ENCODE measurements at places on chromosomes 7 and 10.
A peak's percentile ranks its signal among the peaks of the same experiment; 100 is the strongest.

GRCh38 chr7:111919631-111920179 lies 286.5 kb downstream of the DOCK4 start:
- DNase-seq: no peak

- peak; percentile 21 for DNase-seq
Measured at GRCh38 chr7:128141683-128142195, 99.3 kb upstream of the LEP start.

GRCh38 chr7:73988197-73988596 lies 39.8 kb upstream of the ELN start:
- no peak for DNase-seq

DNA sequence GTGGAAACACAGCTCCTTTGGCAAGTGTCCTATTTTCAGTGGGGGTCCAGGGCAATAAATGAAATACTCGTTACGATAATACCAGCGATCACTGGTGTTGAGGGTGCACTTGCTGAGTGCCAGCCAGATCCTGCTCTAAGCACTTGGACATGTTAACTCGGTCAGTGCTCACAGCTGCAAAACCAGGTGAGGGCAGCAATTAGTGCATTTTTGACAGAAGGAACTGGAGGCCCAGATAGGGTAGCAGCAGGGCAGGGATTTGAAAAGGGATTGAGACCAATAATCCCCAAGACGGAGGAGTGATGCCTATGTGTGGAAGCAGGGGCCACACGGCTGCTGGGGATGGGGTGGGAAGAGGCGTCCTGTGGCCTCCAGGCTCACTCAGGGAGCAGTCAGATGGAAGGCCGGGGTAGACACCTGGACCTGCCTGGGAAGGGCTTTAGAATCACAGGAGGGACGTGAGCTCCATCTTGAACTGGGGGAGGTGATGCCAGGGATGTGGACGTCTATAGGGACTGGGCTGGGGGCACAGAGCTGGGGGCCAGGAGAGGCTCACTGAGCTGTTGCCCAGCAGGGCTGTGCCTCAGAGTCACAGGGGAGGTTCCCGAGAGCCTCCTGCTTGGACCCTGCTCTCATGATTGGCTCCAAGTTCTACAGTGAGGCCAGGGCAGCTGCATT lies 14.3 kb downstream of the PTPRE start:
- DNase-seq: peak; percentile 38

DNA sequence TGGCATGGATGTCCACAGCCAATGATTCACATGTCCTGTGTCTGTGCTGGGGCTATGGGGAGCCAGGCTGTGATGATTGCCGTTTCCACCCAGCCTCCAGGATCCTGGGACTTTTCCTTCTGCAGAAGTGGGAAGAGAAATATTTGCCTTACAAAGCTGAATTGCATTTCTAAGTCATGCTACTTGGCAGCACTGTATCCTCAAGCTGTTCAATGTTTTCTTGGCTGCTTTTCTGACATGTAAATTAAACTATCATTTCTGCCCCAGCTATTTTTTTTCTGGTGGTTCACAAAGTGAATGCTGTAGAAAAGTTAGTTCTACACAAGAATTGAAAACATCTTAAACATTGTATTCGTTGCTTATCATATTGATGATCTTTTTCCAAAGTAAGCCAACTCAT lies 51.9 kb upstream of the TCERG1L start:
- DNase-seq: no peak

- no peak for DNase-seq
Measured at GRCh38 chr7:127845522-127846214, 185.6 kb downstream of the LRRC4 start.

GRCh38 chr10:6148251-6148701 lies 54.5 kb upstream of the PFKFB3 start:
- DNase-seq: no peak

GRCh38 chr10:73537288-73537687 lies 41.5 kb upstream of the PPP3CB start:
- DNase-seq: no peak
